Hepatocyte (in vitro differentiated cells): ENCODE measurements at places on chromosomes 6 and 20. TPM values are rescaled to one million over a fixed set of nuclear protein-coding genes. Genes with fewer than 3 reads are reported as not detected.

DNA sequence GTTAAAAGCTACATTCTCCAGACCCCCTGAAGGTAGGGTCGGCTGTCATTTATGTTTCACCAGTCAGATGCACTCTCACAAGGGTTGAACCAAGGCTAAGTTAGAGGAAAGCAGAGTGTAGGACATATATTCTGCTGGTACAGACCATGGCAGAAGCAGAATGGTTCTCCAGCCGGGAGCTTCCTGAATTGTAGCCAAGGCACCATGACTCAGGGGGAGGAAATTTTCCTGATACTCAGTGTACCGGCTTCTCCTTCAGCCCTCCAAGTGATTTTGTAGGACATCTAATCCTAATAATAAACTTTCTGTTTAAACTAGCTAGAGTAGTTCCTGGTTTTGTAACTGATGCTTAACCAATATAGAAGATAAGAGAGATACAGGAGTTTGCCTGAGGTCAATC is 14.2 kb upstream of the SLPI start:
- no peak overlapping the region for H3K4me3 ChIP-seq
- DNase-seq = no peak
- no peaks in the 10 kb centered on the region for H3K4me1 ChIP-seq

GRCh38 chr20:24588725-24589340 is 119.4 kb downstream of the SYNDIG1 start:
- H3K4me1 ChIP-seq = no peaks in the 10 kb centered on the region
- DNase-seq = no peak
- no peak overlapping the region for H3K4me3 ChIP-seq
- no peaks in the 10 kb centered on the region for H3K36me3 ChIP-seq
- no peak overlapping the region for H3K27ac ChIP-seq

SPEF1 gene
- 0.63 TPM in 1 of 2 replicates, not detected in the other for total RNA-seq

GRCh38 chr6:124294574-124295200 is 491.0 kb downstream of the NKAIN2 start:
- no peak overlapping the region for H3K4me3 ChIP-seq
- no peak for DNase-seq
- no peaks in the 10 kb centered on the region for H3K36me3 ChIP-seq
- no peaks in the 10 kb centered on the region for H3K4me1 ChIP-seq
- no peak overlapping the region for H3K27ac ChIP-seq

DCDC2 gene
- total RNA-seq = 4.7 and 5.0 TPM in 2 replicates

GRCh38 chr6:125375821-125376220 is 74.1 kb upstream of the HDDC2 start:
- H3K27me3 ChIP-seq = no peaks in the 10 kb centered on the region
- no peak for DNase-seq
- no peak overlapping the region for H3K27ac ChIP-seq
- no peak overlapping the region for H3K4me3 ChIP-seq
- H3K4me1 ChIP-seq = no peaks in the 10 kb centered on the region

AK9 gene
- total RNA-seq = 9.5 and 15.2 TPM in 2 replicates

DNA sequence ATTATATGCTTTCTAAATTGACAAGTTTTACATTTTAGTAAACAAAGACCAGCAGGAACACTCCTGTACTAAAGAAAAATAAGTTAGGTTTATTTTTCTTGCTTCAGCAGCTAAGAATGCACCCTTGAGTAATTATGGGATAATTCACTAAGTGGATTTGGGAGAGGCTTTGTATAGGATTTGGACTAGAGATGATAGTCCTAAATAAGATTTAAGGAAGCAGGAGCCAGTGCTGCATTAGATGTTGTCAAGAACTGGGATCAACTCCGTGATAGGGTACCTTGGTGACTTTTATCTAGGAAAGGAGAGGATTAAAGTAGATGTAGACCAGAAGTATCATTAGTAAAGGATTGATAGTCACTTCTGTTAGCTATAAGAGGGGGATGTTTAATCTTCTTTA is 4.1 kb upstream of the C6orf141 start:
- no peaks in the 10 kb centered on the region for H3K36me3 ChIP-seq
- peaks cover 3% of the 10 kb centered on the region for H3K27me3 ChIP-seq
- no peak overlapping the region for H3K4me3 ChIP-seq
- peaks cover 3% of the 10 kb centered on the region for H3K4me1 ChIP-seq
- no peak overlapping the region for H3K27ac ChIP-seq

- no peak overlapping the region for H3K4me3 ChIP-seq
- no peaks in the 10 kb centered on the region for H3K36me3 ChIP-seq
- H3K4me1 ChIP-seq = peaks cover 4% of the 10 kb centered on the region
- H3K27me3 ChIP-seq = no peaks in the 10 kb centered on the region
- no peak overlapping the region for H3K27ac ChIP-seq
Measured at GRCh38 chr6:166726201-166726600, 99.2 kb upstream of the RPS6KA2 start.

- no peak overlapping the region for H3K4me3 ChIP-seq
- DNase-seq = no peak
- no peaks in the 10 kb centered on the region for H3K36me3 ChIP-seq
- no peak overlapping the region for H3K27ac ChIP-seq
- no peaks in the 10 kb centered on the region for H3K4me1 ChIP-seq
Measured at GRCh38 chr20:33005132-33005566, 916 bp upstream of the SUN5 start.

GRCh38 chr20:57672164-57672563 is 37.7 kb downstream of the PMEPA1 start:
- no peaks in the 10 kb centered on the region for H3K36me3 ChIP-seq
- no peak for DNase-seq
- H3K4me1 ChIP-seq = no peaks in the 10 kb centered on the region
- no peak overlapping the region for H3K4me3 ChIP-seq
- no peaks in the 10 kb centered on the region for H3K27me3 ChIP-seq

NRN1 gene
- total RNA-seq = not detected in 2 replicates

DNA sequence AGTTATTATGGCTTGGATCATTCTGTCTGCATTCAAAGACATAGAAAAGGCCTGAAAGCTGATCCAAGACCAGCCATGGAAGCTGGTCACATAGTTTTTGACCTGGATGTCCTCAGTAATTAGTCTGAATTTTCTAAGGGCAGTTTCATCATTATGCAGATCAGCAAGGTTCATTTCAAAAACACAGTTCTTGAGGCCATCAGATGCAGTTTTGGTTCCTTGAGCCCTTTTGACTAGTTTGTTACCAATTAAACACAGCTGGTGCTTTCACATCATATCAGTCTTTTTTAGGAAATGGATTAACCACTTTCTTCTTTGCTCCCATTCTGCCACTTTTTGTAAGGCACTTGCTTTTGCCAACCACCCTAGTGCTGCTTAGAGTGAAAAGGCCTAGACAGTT is 129.4 kb downstream of the NCOA3 start:
- H3K27ac ChIP-seq = no peak overlapping the region
- H3K4me3 ChIP-seq = no peak overlapping the region
- H3K4me1 ChIP-seq = no peaks in the 10 kb centered on the region
- no peaks in the 10 kb centered on the region for H3K36me3 ChIP-seq
- H3K27me3 ChIP-seq = no peaks in the 10 kb centered on the region
- no peak for DNase-seq
